ENCODE measurements at places on chromosomes 2 and 18.

DNA sequence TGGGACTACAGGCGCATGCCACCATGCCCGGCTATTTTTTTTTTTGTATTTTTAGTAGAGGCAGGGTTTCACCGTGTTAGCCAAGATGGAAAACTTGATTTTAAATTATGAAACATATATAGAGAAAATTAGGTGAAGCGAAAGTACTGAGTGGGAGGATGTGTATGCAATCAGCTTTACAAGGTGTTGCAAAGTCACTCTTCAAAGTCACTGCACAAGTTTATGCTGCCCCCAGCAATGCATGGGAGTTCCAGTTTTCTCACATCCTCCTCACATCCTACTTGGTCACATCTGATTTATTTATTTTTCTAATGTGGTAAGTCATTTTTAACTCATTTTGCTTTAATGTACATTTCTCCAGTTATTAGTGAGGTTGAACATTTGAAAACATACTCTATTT lies 49.2 kb upstream of the CHN1 start:
- DNase-seq, result no peak

DNA sequence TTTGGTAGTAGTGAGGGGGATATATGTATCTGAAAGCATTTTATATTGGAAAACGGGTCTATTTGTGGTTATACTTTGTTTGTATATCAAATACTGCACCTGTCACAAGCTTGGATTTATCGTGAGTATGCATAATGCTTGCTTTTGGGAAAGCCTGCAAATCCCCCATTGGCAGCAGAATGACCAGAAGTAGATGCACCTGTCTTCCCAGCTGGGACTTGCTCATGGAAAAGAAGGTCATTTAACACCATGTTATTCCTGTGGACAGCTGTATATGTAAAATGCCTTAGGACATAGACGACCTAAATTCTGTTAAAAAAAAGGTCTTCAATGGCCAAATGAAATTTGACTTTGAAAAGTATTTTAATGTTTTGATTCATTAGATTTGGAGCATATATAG lies 599.4 kb downstream of the XIRP2 start:
- no peak for DNase-seq

- DNase-seq, result no peak
Observed at GRCh38 chr2:198376677-198377076, 572.3 kb downstream of the PLCL1 start.

DNA sequence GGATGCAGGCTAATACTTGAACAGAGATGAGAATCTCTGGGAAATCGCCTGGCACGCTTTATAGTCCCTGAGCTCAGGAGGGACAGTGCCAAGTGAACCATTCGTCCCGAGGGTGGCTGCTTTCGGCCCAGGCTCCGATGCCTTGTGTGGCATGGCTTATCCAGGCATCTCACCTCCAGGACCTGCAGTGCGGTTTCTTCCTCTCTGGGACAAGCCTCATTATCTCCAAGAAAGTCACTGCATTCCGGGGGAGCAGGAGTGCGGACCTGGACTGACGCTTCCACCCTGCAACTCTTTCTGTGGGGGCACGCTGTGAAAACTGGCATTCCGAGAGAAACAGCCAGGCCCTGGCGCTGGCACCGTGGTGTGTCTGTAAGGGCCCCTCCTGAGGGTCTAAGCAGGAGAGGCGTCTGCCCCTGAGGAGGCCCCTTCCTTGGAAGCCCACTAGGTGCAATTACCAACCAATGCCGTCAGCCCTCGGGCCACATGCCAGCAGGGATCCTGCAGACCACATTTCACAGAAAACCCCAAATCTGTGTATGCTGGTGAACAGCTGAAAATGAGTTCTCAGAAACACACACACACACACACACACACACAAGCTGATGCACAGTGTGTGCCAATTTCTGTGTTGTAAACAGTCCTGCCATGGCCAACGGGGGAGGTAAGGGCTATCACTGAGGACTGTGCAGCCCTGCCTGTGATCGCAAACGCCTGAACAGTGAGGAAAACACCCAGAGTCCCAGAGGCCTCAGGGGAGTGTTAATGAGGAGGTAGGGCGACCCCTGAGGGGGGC lies 351.9 kb upstream of the SALL3 start:
- DNase-seq, result no peak

GRCh38 chr2:117519238-117519637 lies 295.3 kb upstream of the DDX18 start:
- no peak for DNase-seq

- no peak for DNase-seq
Observed at GRCh38 chr2:68223419-68223818, 28.9 kb downstream of the PPP3R1 start.

DNA sequence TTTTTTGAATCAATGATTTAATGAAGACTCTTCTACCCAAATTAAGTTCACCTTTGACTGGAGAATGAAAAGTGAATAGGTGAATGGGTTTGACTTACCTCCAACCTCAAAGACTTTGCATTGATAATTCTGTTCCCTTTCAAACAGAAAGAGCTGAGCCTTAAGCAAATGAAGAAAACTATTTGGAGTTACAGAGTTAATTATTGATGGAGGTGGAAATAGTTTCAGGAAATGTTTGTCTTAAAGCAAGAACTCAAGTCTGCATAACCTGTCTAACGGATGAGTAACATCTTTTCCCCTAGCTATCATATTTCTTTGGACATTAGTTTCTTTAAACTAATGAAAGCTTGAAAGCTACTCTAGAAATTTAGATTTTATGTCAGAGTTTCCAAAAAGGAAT lies 166.5 kb downstream of the CERS6 start:
- DNase-seq, result peak; percentile 60

DNA sequence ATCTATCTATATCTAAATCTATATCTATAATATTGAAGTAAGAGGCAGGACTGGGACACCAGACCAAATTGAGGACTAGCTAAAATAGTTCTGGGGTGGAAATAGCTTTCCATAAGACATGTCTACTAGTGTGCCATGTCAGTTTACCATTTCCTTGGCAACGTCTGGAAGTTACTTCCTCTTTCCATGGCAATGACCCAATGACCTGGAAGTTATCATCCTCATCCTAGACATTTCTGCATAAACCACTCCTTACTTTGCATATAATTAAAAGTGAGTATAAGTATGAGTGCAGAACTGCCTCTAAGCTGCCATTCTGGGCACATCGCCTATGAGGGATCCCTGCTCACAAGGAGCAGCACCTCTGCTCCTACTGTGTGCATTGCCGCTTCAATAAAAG lies 734.0 kb upstream of the GCFC2 start:
- no peak for DNase-seq

GRCh38 chr2:226489775-226490541 lies 309.7 kb downstream of the IRS1 start:
- peak; percentile 42 for DNase-seq

DNA sequence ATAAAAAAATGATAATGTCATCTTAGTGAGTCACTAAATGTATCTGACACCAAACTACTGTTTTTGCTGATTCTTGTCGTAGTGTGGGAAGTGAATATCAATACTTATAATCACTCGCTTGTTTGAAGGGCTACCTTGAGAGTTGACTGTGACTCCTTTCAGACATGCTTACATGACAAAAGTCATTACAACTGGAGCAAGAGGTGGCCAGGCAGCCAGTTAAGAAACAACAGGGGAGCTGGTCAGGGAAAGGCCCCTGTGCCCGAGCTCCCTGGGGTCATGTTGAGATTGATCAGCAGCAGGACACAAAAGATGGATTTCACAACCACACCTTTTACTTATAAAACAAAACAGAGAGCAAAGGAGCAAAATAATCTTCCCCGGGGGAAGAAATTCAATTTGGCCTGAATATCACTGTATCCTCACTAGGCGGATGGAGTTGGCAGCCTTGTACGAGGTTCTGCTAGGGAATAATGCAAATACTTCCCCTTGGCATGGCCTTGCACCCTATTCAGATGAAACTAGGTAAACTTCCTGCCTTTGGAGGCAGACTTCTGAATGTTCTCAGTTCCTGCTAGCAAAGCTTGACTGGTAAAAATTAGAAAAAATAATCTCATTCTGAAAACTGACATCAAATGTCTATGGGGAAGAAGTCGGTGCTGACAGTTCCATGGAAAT lies 101.2 kb downstream of the DYNC1I2 start:
- no peak for DNase-seq

- no peak for DNase-seq
Observed at GRCh38 chr2:102886216-102886893, 124.5 kb downstream of the TMEM182 start.

DNA sequence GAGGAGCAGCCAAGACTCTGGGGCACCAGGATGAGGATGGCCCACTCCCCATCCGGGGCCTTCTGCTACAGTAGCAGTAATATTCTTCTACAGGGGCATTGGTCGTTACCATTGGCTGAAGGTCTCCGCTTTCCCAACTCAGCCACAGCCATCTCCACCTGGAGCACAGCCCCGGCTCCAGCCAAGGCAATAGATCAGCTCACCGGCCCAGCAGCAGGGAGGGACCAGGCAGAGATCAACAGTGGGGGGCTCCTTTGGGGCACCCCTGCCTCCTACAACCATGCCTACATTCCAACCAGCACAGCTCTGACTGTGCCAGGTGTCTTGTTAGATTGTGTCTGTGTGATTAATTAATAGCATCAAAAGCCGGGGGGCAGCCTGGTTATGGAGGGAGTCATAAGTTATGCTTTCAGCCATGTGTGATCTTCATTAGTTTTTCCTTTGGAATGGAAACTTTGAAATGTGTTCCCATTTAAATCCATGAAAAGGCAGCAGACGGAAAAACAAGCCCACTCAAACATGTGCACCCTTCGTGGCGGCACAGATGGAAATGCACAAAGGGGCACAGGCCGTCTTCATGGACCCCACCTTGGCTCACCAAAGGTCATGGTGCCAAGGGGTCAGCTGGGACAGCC lies 68.6 kb upstream of the BZW1 start:
- DNase-seq, result no peak

DNA sequence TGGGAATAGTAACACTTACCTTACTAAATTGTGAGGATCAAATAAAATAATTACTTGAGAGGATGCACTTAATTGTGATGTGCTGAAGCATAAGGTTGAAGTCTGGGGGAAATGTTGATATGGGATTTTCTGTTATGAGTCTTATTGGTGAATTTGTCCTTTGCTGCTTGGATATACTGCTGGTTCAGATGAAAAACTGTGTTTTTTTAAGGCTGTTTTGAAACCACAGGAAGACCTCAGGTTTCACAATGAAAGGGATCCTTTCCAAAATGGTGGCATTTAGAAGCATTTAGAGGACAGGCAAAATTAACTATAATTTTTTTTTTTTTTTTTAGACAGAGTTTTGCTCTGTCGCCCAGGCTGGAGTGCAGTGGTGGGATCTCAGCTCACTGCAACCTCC lies 34.9 kb downstream of the SPATS2L start:
- no peak for DNase-seq

DNA sequence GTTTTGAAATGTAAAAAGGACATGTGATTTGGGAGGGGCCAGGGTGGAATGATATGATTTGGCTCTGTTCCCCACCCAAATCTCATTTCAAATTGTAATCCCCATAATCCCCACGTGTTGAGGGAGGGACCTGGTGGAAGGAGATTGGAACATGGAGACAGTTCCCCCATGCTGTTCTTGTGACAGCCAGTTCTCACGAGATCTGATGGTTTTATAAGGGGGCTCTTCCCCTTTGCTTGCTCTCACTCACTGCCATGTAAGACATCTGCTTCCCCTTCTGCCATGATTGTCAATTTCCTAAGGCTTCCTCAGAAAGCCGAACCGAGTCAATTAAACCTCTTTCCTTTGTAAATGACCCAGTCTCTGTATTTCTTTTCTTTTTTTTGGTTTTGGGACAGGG lies 39.2 kb downstream of the FECH start:
- DNase-seq, result no peak

DNA sequence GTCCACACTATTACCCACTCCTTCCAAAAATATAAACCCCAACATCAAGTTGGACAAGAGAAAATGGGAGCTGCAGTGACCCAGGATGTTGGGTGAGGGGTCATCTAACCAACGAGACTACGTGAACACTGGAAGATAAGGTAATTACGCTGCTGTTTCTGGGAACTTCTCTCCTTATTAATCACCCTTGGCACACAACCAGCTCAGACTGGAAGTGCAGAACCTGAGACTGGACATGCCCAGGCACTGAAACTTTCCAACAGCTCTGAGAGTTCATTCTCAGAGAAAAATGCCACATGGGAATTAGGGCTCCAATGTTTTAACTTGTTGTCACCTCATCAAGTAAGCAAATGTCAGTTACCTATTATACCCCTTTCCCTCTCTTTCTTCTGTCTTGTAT lies 135.3 kb downstream of the CCDC148 start:
- peak; percentile 63 for DNase-seq

- DNase-seq, result no peak
Observed at GRCh38 chr2:207754498-207755383, 15.0 kb downstream of the FZD5 start.

DNA sequence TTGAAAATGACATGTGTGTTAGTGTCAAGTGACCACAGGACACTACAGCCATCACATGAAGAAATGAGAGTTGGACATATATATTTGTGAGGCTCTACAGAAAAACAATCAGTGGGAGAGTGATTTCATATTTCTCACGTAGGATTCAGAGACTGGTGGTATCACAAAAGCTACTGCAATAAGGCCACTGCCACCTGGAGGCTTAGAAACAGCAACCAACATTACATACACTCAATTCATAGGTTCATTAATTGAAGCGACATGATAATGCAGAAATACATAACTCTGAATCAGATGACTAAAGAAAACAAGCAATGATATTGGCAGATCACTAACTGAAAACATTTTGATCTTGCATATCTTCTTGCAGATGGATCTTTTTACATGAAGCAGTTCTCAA lies 248.1 kb upstream of the KLHL14 start:
- no peak for DNase-seq

- DNase-seq, result no peak
Observed at GRCh38 chr2:128327180-128327964, 8.7 kb upstream of the HS6ST1 start.

GRCh38 chr2:23432531-23432930 lies 47.6 kb downstream of the KLHL29 start:
- no peak for DNase-seq

GRCh38 chr2:173880561-173880960 lies 84.6 kb downstream of the SP3 start:
- no peak for DNase-seq

- DNase-seq, result no peak
Observed at GRCh38 chr2:66080127-66080526, 354.8 kb upstream of the MEIS1 start.

- DNase-seq, result peak; percentile 10
Observed at GRCh38 chr2:153388246-153388645, 90.3 kb downstream of the RPRM start.

- DNase-seq, result no peak
Observed at GRCh38 chr2:239227661-239228371, 173.0 kb downstream of the HDAC4 start.
